Right lung (tissue), 10 donors: ENCODE measurements at places on chromosomes 11 and 22. TPM values are rescaled to one million over a fixed set of nuclear protein-coding genes. Genes with fewer than 3 reads are reported as not detected.
A peak's percentile ranks its signal among the peaks of the same experiment; 100 is the strongest.

DNA sequence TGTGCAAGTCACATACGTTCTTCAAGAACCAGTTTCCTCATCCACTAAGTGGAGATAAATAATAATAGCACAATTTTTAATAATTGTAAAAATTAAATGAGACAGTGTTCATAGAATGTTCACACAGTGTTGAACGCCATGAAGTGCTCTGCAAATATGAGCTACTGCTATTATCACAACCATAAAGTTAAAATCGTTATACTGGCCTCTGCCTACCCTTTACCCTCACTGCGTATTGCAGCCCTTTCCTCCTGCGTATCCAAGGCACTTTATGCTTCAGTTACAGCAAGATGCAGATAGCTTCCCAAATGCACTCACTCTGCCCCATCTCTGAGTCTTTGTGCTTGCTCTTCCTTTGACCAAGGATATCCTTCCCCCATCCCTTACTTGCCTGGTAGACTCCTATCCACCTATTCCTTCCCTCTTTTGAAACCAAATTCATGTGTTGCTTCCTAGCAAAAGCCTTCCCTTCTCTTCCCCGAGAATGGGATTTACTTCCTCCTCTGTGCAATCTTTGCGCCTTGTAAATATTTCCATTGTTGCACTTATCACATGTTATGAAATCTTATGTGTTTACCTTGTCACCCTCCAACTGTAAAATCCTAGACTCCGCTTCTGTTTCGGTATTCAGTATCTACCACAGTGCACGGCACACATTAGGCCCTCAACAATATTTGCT is 196.9 kb downstream of the ADAMTS15 start:
- DNase-seq: no peak

- DNase-seq: no peak
Measured at GRCh38 chr11:10667521-10667885, 26.1 kb downstream of the IRAG1 start.

GRCh38 chr11:100575860-100576717 is 111.0 kb upstream of the ARHGAP42 start:
- DNase-seq: peak; percentile 47

- DNase-seq: no peak
Measured at GRCh38 chr11:113193016-113193415, 121.4 kb upstream of the TTC12 start.

- peak; percentile 46 for DNase-seq
Measured at GRCh38 chr11:15883455-15883920, 472.9 kb downstream of the SOX6 start.

- DNase-seq: peak; percentile 26
Measured at GRCh38 chr11:96990914-96991313, 601.1 kb downstream of the JRKL start.

LRRC56 gene
- 2.6 TPM for polyA plus RNA-seq

DNA sequence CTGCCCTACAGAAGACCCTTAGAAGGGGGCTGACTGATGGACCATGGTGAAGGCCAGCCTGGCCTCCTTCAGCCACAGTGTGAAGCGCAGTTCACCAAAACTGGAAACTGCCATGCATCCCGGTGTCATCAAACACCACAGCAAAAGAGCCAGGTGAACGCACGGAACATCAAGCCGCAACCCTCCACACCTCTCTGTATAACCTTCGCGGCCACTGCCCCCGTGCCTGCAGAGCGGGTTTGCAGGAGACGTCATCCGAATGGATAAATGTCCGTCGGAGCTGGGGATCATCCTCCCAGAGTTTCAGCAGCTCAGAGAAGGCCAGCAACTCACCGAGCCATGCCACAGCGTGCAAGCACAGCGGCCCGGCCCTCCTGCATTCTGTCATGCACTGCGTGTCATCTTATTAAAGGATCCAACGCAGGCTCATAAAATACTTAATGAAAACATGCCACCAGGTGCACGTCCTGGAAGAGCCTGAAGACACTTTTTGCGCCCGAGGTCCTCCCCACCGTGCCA is 309.9 kb downstream of the BRD1 start:
- DNase-seq: no peak

GRCh38 chr22:43402128-43402527 is 9.7 kb upstream of the MPPED1 start:
- DNase-seq: no peak

GRCh38 chr22:45860201-45860600 is 116.8 kb downstream of the WNT7B start:
- DNase-seq: no peak

- DNase-seq: no peak
Measured at GRCh38 chr11:69834811-69835800, 15.9 kb upstream of the FGF3 start.

DNA sequence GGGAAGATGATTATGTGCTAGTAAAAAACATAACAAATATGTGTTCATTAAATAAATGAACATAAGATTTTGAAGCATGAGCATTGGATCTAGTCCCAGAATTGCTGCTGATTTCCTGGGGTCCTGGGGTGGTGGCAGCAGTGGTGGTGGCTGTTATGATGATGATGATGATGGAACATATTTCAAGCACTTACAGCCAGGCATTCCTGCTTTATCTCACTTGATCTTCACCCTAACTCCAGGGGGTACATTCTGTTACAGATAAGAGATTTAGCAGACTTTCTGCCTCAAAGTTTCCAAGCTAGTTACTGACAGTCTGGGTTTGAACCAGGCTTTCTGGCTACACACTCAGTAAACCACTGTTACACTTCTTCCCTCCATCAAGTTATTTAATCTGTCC is 5.2 kb downstream of the TRAPPC4 start:
- no peak for DNase-seq

MS4A4E gene
- 2.7 TPM for polyA plus RNA-seq

NXPE2 gene
- 0.22 TPM for polyA plus RNA-seq

GRCh38 chr11:73869332-73869949 is 7.2 kb downstream of the COA4 start:
- DNase-seq: no peak

GRCh38 chr22:50571264-50572175 is 6.7 kb downstream of the CPT1B start:
- no peak for DNase-seq

GRCh38 chr22:19645391-19645790 is 68.9 kb upstream of the SEPTIN5 start:
- DNase-seq: no peak

DNA sequence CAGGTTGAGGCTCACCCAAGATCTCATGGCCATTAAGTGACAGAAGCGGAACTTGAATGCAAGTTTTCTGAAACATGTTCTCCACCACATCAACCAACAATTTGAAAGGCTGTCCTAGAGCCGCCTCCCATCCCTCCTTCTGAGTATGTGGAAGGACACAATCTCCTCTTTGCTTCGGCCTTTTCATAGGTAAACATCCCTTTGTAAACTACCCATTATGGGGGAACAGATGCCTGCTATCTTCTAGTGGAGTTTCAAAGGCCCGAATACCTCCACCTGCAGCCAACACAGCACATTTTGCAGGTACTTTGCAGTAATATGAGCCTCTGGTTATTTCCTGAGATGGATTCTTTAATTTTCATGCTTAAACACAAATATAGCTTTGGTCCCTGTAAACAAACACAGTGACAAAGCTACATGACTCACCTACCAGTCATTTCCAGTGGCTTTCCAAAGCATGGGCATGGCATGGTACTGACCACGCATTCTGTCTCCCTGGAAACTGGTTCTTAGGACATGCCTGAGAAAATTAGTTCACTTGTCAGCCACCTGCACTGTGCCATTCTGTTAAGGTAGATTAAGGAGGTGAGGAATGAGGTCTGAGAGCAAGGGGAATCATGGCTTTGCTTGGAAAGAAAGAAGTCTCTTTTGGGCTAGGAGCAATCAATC is 60.2 kb downstream of the EHF start:
- DNase-seq: no peak

HORMAD2 gene
- polyA plus RNA-seq: 0.21 TPM

HIPK3 gene
- 46.1 TPM for polyA plus RNA-seq

DNA sequence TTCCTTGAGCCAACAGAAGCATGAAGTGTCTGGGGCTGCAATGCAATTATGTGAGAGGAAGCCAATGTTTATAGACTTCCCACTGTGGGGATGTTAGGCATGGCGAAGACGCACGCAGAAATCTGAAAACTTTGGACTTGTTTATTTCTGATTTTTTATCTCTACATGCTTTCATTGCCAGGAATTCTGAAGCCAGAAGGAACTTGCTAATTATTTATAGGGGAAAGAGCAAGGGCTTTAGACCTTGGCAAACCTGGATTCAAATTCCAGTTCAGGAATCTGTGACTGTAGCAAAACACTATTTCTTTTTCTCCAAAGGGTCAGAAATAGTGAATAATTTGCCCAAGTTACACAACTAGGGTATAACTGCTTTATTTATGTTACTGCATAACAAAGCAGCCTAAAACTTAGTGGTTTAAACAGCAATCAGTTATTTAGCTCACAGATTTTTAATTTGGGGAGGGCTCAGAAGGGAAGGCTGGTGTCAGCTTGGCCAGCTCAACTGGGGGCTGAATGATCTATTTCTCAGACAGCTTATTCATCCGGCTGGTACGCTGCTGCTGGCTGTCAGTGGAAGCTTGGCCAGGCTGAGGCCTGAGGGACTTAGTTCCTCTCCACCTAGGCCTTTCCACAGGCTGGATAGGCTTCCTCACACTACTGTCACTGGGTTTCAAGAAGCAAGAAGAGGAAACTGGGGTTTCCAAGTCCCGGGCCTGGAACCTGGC is 1.9 kb upstream of the OR6Q1 start:
- peak; percentile 37 for DNase-seq

DNA sequence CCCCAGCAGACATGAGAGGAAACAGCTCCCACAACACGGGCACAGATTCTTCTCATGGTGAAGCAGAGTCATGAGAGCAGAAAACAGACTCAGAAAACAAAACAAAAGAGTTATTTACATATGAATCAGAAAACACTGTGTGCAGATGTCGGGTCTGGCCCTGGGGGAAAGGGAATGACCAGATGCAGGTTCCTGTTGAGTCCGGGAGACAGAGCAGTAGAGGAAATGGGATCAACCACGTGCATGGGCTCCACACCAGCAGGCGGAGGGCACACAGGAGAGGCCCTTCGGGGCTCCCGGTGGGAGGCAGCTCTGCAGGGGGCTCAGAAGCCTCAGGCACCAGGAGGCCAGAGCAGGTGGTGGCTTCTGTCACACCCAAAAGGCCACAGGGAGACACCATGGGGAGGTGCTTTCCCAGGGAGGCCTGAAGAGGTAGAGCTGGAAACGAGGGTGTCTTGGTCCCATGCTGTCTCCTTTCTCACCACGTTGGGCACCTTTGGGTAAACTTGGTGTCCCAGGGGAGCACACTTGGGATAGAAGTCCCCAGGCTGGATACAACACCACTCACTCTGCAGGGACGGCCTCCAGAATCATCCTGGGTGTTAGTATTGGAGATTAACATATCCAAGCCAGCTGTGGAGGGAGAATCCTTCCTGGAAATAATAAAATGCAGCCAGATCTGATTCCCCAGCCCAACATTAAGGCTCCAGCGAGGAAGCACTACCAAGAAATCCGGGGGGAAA is 764.7 kb downstream of the BRD1 start:
- DNase-seq: no peak

MS4A6E gene
- not detected for polyA plus RNA-seq

DNA sequence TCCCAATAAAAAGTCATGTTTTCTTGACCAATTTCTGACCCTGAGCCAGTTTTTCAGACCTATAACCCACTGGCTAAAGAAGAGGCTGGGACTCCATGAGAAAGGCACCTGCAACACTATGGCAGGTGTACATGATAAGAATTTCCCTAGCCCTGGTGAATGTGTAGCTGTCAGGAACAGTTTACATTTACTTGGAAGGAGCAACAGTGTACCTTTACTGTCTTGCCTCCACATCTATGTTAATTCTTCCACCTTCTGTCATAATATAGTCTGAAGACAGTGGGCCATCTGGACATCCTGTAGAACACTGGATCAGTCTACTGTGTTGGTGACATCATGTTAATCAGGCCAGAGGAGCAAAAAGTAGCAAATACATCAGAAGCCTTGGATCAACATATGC is 72.1 kb upstream of the CD82 start:
- DNase-seq: no peak

DNA sequence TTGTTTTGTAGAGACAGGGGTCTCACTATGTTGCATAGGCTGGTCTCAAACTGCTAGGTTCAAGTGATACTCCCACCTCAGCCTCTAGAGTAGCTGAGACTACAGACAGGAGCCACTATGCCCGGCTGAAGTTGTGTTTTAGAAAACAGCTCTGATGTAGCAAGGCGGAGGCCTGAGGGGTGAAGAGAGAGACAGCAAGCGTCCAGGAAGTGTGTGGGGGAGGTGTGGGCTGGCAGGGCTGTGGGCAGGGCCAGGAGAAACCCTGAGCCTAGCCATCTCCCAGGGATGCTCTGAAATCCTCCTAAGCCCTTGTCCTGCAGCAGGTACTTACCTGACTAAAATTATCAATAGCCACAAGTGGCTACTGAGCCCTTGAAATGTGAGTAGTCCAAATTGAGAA is 16.1 kb upstream of the RPS3 start:
- DNase-seq: no peak

- no peak for DNase-seq
Measured at GRCh38 chr11:72684236-72684912, 10.2 kb upstream of the PDE2A start.

- DNase-seq: no peak
Measured at GRCh38 chr11:67510023-67510345, 2.0 kb upstream of the CDK2AP2 start.

GRCh38 chr22:19703869-19704268 is 10.4 kb upstream of the SEPTIN5 start:
- DNase-seq: no peak

- no peak for DNase-seq
Measured at GRCh38 chr11:121514432-121515334, 61.9 kb upstream of the SORL1-AS1 start.

TIGD3 gene
- polyA plus RNA-seq: 0.27 TPM

GRCh38 chr22:47781427-47782111 is 1019.1 kb downstream of the TBC1D22A start:
- no peak for DNase-seq

- no peak for DNase-seq
Measured at GRCh38 chr11:19352771-19353160, 112.0 kb upstream of the E2F8 start.

GRCh38 chr11:13291800-13292199 is 14.2 kb downstream of the BMAL1 start:
- DNase-seq: no peak

- DNase-seq: no peak
Measured at GRCh38 chr11:95821640-95822039, 31.3 kb downstream of the CEP57 start.

FAM111B gene
- 14.5 TPM for polyA plus RNA-seq

P2RY2 gene
- polyA plus RNA-seq: 1.5 TPM

GRCh38 chr11:68121067-68121899 is at the start of gene CHKA:
Gene CHKA (minus strand): TSS chr11:68121388. CDS start chr11:68121177, 211 bp downstream.
- DNase-seq: peak; percentile 96

DNA sequence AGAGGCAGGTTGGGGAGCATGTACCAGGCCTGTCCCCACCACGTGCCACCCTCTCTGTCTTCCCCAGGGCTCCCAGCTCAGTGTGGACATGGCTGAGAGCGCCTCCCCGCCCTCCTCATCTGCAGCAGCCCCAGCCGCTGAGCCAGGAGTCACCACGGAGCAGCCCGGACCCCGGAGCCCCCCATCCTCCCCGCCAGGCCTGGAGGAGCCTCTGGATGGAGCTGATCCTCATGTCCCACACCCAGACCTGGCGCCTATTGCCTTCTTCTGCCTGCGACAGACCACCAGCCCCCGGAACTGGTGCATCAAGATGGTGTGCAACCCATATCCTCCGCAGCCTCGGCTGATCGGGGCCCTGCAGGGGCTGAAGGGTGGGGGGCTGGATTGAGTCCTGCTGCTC is at the start of gene CACNA1I:
Gene CACNA1I (plus strand): TSS at position 89 of the 400 bp plus-strand sequence. CDS start 0 bp downstream, at position 89.
- no peak for DNase-seq
